ENCODE measurements at places on chromosomes 11 and 22.

- DNase-seq = no peak
These were observed 127.2 kb upstream of the B3GAT1 start for GRCh38 chr11:134539285-134539684.

DNA sequence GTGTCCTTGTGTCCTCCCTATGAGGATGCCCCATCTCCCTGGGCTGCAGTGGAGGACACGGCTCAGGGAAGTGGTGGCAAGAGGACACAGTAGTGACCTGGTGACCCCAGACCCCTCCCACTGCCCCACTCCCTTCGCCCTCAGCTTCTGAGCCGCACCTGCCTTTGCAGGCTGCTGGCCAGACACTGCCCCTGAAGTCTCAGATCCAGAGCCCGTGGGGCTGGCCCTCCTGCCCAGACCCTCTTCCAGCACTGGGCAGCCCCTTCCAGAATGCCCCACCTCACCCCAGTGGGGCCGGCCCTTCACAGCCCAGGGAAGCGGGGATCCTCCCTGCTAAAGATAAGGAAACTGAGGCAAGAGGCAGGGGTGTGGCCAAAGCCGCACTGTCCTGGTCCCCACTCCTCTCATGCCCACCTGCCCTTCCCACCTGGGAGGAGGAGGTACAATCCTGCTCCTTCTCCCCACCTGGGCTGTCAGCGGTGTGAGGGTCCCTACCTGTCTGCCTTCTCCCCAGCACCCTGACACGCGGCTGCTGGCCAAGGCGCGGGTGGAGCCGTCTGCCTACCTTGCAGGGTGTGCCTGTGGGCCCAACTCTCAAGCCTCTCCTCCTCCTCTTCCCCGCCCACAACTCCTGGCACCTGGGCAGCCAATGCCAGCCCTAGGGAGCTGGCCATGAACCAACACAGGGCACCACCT lies 17.3 kb downstream of the TRPM5 start:
- DNase-seq = no peak

- DNase-seq = no peak
These were observed 309.0 kb downstream of the BLID start for GRCh38 chr11:121807051-121807450.

DNA sequence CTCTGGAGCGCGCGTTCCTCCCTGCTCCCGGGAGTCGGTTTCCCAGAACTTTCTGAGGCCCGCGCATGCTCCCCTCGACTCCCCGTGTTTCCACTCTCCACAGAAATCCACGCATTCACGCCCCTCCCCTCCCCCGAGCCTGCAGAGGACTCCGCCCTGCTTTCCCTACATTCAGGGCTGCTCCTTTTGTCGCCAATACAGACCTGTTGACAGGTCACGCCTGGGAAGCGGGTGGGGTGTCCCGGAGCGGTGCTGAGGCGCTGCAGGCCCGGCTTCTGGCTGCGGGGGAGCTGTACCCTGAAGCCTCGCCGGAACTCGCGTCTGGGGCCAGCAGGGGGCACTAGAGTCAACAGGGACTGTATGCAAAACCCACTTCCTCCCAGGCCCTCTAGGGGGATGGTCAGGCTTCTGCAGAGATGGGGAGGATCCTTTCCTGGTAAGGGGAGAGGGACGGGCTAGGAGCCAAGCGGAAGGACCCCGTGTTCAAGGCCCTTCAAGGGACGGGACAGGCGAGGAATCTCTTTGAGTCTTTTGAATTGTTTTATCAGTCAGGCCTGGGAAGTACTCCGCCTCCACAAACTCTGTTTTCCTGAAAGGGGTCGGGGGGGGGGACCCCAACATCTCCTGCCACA lies at the start of gene PRAME:
Gene PRAME (minus strand): TSS at position 294 of the 632 bp plus-strand sequence. CDS start 2,433 bp downstream, outside the sequence.
- peak; percentile 71 for DNase-seq

GRCh38 chr11:121446752-121447156 lies 5.4 kb upstream of the SORL1 start:
- no peak for DNase-seq

All from A549 (cell line).